Posterior cingulate gyrus (tissue), 11 donors: ENCODE measurements at places on chromosomes 5 and 9.

DNA sequence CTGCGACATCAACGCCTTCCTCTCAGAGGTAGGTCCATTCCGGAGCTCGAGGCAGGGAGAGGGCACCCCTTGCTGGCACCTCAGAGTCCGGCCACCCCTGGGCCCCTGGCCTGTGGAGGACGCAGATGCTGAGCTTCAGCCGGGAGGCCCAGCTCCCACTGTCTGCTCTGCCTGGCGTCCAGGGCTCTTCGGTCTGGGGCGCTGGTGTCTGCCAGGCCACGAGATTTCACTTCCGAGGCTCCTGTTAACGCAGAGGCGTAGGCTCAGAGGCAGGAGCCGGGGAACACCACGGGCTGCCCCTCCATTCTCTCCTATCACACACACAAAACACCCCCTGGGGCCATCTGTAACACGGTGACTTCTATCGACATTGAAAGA lies 8.3 kb upstream of the SLC6A18 start:
- DNase-seq = no peak

GRCh38 chr5:57828221-57828620 lies 345.6 kb upstream of the ACTBL2 start:
- DNase-seq = no peak

DNA sequence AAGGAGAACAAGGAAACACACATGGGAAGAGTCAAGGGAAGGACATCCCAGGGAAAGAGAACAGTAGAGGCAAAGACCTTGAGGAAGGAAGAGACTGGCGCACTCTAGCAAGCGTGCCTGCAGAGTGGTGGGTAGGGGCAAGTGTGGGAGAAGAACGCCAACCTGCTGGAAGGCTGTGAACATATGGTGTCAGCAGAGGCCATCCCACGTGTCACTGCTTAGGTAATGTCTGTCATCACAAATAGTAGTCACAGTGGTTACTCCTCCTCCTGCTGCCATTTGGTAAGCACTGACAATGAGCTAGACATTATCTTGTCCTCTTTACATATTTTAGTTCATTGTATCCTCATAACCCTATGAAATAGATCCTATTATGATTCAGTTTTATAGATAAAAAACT lies 206.4 kb upstream of the TRIM32 start:
- no peak for DNase-seq

DNA sequence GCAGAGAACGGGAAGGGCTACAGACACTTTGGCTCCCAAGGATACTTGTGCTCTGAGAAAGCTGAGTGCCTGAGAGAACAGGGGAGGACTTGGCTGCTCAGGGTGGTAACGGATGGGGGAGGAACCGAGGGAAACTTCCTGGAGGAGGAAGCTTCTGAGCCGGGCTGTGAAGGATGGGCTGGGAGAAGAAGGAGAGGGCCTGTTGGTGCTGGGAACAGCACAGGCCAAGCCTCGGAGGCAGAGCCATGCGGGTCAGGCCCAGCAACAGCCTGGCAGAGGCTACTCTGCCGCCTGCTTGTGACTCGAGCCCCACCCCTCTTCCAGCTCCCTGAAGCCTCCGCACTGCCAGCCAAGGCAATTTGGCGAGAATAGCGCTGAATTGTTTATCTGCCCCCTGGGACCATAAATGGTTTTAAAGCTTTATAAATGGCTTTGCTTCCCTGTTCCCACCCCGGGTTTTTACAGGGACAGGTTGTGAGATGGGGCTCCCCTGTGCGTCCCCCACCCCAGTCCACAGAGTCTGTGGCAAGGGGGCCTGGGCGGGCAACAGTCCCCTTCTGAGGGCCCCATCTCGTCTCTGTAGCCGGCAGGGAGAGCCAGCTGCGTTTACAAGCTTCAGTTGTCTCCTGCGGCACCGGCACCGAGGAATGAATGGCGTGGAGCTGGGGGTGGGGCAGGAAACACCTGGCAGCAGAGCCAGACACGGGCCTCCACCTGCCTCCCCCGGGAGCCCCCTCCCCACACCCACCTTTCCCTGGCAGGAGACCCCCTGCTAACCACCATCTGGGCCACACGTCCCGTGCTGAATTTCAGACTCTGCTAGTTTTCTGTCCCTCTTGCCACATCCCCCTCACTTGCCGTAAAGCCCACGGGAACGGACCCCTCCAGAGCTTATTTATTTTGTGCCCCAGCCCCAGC lies 24.4 kb downstream of the FAM163B start:
- DNase-seq = no peak

DNA sequence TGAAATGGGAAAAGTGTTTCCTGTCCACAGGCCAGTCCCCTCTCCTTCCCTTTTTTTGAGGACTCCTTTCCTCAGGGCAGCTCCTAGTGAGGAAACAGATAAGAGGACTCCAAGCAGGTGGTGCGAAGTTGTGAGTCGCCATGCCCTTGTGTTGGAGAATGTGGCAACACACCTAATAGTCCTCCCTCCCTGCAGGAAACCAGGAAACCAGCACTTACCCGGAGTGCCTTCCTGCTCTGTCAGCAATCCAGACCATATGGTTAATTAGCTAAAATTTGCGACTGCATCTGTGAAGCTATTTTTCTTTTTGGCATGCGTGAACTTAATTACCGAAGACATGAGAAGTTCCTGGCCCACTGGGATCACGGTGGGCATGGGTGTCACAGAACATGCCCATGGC lies 69.9 kb downstream of the TRIM32 start:
- DNase-seq = no peak

DNA sequence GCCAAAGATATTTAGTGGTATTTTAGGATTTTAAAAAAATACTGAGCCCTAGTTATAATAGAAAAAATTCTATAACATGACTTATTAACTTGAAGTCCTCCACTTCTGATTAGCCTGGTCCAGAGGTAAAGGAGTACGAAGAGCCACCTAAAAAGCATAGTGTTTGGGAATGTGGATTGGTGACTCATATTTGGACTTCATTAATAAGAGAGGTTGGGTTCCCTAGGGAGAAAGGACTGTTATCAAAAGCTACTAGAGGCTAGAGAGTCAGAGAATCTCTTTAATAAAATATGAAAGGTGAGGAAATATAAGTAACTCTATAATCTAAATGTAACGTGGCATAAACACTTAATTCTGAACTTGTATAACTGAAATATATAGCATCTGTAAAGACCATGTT lies 180.7 kb upstream of the TARS1 start:
- DNase-seq = no peak

- no peak for DNase-seq
Measured at GRCh38 chr9:111484572-111484894, 350 bp upstream of the ECPAS start.

DNA sequence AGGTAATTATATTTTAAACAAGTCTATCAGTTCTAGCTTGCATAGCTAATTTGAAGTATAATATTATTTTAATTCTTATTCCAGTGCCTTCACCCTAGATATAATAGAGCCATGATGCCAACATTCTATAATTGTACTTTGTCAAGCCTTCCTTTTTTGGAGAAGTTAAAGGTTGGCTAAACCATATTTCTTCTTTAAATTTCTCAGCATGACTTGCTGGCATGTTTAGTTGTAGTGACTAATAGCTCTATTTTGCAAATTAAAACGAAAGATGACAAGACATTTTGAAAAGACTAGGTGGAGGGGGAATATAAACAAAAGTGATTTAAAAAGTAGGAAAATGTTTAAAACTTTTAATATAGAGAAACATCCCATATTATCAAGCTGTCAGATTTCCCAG lies 400.7 kb downstream of the PSAT1 start:
- no peak for DNase-seq

GRCh38 chr5:170817195-170817594 lies 33.7 kb downstream of the GABRP start:
- DNase-seq = no peak

DNA sequence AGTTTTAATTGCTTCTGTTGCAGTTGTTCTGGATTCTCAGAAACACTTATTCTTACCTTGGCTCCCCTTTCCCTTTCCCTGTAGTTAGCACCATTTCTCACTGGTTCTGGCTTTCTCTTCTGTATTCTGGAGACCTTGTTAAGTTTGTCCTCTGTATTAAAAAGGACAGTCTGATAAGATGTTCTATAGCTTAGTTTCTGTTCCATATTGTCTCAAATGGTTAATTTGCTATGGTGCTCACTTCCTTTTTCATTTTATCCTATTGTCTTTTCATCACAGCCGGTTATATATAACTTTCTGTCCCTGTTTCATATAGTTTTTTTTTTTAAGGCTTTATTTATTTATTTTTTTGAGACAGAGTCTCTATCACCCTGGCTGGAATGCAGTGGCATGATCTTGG lies 41.4 kb upstream of the KIAA1958 start:
- DNase-seq = no peak

DNA sequence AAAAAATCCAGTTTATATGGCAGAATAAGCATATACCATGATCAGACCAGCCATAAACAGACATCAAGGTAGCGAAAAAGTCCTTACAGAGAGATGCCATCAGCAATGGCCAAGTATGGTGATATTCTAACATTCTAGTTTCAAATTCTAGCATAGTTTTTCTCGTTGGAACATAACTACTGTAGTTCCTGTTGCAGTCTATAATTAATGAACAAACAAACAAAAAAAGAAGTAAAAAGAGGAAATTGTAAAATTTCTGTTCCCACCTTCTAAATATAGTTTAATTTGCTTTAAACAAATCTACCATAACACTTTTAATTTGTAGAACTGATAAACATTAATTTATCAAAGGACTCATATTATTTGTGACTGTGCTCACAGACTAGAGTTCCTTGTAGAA lies 9.9 kb upstream of the CD180 start:
- DNase-seq = no peak

DNA sequence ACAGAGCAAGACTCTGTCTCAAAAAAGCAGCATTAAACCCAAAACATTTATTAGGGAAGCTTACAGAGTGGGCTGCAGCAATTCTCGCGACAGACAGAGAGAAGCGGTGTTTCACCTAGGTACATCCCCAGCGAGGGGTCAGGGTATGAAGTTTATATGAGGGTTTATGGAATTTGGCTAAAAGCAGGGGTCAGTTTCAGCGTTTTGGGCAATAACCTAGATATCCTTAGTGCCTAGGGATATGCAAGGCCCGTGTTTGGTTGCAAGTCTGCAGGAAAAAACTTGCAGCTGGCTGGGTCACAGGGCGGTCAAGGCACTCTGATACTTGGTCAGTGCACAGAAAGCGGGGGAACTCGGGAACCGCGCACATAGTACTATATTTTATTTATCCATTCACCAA lies 649 bp upstream of the GLE1 start:
- no peak for DNase-seq

DNA sequence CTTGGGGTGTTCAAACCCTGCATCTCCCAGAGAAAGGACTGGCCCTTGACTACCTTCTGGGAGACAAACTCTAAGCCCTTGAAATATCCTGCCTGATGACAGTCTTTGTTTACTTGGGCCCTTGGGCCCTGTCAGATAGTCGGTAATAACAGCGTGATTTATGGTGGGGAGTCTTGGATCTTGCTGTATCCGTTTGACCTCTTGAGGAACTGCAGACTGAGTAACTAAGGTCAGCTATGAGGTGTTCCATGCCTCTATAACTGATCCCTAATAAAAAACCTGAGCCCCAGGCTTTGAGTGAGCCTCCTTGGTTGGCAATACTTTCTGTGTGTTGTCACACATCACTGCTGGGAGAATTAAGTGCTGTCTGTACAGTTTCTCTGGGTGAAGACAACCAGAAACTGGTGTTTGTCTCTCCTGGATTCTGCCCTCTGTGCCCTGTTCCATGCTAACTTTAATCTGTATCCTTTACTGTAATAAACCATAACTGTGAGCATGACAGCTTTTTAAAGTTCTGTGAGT lies 56.2 kb upstream of the ANKRD33B start:
- DNase-seq = no peak

- peak; percentile 97 for DNase-seq
Measured at GRCh38 chr9:2620919-2621721, 467 bp upstream of the VLDLR start.

- no peak for DNase-seq
Measured at GRCh38 chr5:82356808-82357671, 78.9 kb upstream of the RPS23 start.

DNA sequence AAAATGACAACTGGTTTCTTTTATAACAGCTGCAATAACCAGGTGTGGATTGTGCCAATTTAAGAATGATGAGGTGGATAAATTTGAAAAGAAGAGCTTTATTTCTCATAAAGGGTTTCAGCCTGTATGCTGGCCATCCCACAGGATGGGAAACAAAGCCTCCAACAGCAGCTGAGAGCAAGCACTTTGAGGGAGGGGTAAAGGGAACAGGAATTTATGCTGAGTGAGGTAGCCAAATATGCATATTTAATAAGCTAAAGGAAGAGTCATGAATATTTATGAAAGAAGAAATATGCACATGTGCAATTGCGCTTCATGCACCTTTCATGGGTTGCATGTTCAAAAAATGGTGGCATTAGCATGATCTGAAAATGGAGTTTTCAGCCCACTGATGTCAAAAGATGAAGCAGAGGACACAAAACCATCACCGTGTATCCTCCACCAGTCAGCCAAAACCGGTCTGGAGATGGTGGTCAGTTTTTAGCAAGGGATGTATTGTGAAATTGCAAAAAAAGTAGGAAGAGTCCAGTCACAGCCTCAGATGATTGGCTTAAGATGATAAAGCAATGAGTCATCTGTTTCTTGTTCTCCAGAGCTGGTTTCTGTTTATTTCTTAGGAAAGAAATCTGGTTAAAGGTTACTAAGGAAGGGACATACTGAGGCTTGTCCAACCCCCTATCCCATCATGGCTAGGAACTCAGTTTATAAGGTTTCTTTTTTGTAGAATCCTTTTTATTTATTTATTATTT lies 47.9 kb downstream of the DEPDC1B start:
- DNase-seq = no peak

- DNase-seq = no peak
Measured at GRCh38 chr9:86470326-86470725, 116.1 kb upstream of the TUT7 start.

GRCh38 chr5:59693492-59694309 lies 199.8 kb downstream of the PDE4D start:
- no peak for DNase-seq

GRCh38 chr5:10130881-10131280 lies 118.8 kb downstream of the ATPSCKMT start:
- no peak for DNase-seq

GRCh38 chr5:17694914-17695313 lies 60.7 kb downstream of the TAF11L14 start:
- no peak for DNase-seq

- no peak for DNase-seq
Measured at GRCh38 chr5:157747173-157747740, 3.7 kb downstream of the LSM11 start.

DNA sequence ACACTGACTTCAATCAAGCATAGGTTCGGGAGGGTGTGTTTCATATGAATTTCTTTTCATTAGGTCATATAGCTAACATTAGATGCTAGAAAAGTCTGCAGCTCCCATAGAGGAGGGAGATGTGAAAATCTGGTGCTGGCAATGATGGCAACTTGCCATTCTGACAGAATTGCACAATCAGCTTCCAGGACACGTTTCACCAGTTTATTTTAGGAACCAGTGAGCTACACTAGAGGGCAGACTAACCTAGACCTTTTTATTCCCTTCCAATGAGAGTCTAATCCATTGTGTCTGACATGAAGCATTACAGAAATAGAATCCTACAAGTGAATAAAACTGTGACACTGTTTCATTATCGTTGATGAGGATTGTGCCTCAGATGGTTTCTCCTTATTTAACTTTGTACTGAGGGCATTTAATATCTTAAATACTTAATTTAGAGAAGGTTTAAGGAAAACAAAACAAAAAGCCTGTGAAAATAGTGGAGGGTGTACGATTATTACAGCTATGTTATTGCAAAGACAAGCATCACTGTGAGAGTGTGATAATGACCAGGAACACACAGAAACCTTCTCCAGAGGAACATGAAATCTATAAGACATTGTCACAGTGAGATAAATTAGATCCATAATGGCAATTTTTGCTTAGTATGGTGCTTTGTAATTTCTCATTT lies 363.3 kb upstream of the RPS23 start:
- no peak for DNase-seq

GRCh38 chr5:151427258-151427657 lies 20.1 kb upstream of the SLC36A1 start:
- DNase-seq = no peak
